ENCODE measurements at places on chromosomes 4 and X.
A peak's percentile ranks its signal among the peaks of the same experiment; 100 is the strongest.

DNA sequence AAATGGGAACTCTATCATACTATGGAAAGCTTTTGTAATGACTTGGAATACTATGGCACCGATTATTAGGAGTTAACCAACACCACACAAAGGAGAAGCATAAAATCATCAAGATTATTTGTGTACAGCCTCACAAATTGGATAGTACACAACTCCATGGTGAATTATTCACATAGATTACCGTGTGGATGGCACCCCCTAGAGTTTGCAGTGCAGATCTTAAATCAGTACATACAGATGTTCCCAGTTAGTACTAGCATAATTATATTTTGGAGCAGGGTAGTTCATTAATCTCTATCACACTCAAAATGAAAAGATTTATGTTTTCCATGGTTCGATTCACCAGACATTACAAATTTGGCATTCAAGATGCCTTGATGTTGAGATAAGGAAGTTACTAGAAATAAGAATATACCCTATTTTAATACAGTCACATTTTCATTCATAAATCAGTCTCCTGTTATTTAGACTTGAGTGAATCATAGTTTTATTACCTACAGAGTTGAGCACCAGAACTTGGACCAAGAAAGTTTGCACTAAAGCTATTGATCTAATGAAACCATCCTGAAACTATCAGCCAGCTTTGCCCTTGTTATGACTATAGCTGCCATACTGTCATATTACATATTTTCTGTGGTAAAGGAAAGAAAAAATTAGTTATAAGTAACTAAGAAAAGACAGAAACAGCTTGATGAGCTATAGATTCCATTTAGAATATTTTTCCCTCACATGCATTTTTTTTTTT, 531.8 kb downstream of the GLUD2 start:
- no peak for DNase-seq

- DNase-seq: no peak
Measured at GRCh38 chr4:48222491-48222890, 47.1 kb downstream of the TEC start.

- no peak for DNase-seq
Measured at GRCh38 chr4:182809417-182810102, 107.6 kb downstream of the DCTD start.

DNA sequence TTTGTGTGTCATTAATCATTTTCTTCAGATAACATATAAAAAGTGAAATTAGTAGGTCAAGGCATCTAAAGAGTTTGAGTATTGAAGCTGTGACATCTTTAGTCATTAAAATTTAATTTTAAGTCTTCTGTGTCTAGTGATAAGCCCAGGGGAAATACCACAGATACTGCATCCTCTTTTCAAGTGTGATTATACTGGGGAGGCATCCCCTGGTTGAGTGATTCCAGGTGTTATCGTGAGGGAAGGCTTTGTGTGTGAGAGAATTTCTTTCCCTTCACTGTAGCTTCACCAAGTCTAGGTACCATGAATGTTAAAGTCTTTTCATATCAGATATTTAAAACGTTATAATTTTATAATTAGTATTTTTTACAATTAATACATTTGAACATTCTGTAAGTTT, 193.4 kb downstream of the FRAS1 start:
- DNase-seq: no peak

DNA sequence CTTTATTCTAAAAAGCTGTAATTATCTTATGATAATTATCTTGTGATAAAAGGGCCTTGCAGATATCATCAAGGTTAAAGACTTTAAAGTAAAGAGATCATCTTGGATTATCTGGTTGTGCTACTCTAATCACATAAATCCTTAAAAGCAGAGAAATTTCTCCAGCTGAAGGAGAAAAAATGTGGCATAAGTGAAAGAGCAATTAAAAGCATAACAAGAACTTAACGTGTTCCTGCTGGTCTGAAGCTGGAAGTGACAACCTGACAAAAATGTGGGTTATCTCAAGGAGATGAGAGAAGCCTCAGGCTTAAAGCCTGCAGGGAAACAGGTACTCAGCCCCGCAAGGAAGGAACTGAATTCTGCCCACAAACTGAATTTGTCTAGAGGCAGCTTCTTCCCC, 449.1 kb upstream of the NDST4 start:
- no peak for DNase-seq

GRCh38 chr4:122577808-122578781, 42.8 kb downstream of the IL21 start:
- peak; percentile 55 for DNase-seq

GRCh38 chr4:76029300-76029699, 6.0 kb upstream of the CXCL10 start:
- no peak for DNase-seq

DNA sequence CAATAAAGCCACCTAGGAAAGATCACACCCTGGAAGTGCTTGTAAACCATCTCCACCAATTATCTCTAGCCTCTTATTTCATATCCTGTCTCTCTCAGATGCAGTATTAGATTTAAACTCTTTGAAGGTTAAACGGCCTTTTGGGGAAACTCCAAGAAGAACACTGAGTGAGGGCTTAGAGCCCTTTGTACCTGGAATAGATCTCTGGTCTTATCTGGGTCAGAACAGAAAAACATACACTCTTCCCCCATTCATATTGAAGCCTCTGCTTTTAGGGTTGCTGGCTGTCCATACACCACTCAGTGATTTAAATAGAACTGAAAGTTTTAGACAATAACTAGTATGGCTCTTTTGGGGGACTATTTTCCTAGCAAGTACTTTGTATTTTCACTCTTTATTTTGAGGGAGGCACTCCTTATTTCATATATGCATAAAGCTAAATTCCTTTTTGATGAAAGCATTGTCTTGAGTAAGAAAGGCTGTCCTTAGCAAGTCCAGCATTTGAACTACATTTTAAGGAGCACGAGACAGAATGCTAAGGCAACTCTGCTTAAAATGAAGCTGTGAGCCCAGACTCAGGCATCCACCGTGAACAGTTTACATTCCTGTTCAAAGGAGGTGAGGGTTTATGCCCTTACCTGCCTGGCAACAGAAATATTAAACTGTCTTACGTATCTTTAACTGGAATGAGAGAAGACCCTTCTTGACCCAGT, 17.4 kb downstream of the YY2 start:
- DNase-seq: no peak

DNA sequence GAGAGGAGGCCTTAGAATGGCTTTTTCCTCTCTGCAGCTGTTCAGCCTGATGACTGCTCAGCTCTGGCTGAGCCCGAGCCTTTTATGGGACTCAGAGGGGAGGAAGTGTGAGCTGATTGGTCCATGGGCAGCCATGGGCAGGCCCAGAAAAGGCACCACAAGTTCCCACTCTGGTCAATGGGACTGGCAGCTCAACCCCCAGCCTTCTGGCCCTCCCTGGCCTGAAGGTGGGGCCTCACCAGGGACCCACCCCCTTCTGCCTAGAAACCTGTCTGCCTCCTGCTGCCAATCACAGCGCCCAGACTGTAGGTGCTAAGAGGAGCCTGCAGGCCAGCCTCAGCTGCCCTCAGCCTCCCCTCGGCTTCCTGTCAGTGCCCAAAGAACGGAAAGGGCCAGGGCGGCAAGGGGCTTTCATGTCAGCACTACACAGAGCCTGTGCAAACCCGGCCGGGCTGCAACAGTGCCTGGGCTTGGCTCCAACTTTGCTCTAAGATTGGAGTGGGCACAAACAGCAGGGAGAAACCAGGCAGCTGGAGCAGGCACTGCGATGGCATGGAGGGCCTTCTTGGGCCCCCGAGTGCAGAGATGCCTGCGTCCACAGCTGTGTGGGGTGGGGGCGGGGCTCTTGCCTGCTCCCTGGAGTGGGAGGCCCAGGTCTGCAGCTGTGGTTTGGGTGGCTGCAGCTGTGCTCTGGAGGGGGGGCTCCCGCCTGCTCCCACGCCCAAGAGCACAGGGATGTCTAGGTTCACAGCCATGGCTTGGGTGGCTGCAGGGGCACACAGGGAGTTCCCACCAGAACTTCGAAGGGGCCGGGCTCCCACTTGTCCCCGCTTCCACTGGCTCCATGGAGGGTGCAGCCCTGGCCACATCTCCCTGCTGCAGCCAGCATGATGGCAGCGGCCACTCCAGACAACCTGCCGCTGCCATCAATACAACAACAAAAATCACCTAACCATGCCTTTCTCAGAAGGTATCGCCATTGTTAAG, 92.6 kb downstream of the NXF2 start:
- DNase-seq: no peak

DNA sequence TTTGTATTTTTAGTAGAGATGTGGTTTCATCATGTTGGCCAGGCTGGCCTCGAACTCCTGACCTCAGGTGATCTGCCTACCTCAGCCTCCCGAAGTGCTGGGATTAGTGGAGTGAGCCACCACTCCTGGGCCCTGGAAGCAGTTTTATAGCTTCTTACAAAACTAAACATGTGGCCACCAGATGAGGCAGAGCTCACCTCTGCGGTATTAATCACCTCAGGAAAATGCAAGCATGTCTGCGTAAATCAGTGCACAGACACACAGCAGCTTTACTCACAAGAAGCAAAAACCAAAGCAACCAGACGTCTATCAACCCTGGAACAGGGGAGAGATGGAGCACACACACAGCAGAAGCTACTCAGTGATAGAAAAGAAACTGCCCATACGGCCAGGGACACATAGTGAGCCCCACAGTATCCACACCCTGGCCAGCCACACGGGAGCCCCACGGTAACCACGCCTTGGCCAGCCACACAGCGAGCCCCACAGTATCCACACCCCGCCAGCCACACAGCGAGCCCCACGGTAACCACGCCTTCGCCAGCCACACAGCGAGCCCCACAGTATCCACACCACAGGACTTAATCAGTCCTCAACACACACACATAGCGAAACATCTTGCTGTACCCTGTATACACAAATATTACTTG, 30.2 kb downstream of the PPP2R3B start:
- DNase-seq: no peak

DNA sequence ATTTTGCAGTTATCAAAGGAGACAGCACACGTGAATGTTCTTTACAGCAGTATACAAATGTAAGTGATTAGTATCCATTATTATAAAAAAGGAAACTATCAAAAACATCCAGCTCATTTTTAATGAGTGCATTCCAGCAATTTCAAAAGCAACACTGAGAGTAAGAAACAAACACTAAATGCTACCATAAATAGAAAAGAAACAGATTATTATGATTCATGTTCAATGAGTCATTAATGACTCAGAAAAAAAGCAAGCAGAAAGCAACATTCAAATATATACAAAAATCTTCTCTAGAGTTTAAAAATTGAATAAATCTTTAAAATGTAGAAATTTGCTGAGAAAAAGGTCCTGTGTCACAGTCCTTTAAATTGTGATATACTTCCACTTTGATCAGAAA, 346.5 kb upstream of the FMR1 start:
- DNase-seq: no peak

- DNase-seq: no peak
Measured at GRCh38 chrX:124860736-124861135, 458.9 kb upstream of the TEX13C start.

DNA sequence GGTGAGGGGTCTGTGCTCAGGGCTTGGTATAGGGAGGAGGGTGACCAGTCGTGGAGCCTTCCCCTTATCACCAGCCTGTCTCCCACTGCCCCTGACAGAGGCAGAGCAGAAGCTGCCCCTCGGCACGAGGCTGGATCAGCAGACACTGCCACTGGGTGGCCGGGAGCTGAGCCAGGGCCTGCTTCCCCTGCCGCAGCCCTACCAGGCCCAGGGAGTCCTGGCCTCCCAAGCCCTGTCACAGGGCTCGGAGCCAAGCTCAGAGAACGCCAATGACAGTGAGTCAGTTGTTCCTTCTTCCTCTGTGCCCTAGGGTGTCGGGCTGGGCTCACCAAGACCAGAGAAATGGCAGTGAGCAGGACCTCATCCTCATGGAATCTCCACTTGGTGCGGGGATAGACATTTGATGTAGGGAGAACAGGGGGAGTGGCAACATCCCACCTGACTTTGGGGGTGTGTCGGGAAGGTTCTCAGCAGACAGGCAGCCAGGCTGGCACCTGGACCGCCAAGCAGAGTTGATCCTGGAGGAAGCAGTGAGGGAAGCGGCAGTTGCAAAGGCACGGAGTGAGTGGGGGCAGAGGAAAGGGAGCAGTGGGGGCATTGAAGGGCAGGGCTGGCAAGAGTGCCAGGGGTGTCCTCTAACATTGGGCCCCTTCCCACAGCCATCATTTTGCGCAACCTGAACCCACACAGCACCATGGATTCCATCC, 14.3 kb upstream of the UBA1 start:
- no peak for DNase-seq

DNA sequence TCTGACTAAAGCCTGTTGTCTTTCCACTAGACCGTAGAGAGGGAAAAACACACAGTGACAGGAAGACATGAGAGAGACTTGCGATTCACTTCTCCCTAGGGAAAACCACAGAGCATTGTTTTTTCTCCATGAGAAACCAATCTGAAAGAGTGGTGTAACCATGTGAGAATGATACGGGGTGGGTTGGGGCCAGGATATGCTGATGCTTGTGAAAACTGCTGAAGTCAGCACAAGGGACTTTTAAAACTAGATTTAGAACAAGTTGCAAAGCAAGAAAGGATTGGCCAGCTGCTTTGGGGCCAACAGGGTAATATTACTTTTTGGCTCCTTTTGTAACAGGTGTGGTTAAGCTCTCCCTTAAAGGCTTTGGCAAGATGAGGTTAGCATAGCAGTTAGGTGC, 66.1 kb downstream of the NHSL2 start:
- no peak for DNase-seq

- DNase-seq: no peak
Measured at GRCh38 chr4:38154252-38154651, 194.1 kb downstream of the PTTG2 start.

- DNase-seq: no peak
Measured at GRCh38 chr4:75542824-75543223, 13.0 kb upstream of the ODAPH start.

GRCh38 chr4:135510582-135510981, 1309.0 kb upstream of the PABPC4L start:
- no peak for DNase-seq

DNA sequence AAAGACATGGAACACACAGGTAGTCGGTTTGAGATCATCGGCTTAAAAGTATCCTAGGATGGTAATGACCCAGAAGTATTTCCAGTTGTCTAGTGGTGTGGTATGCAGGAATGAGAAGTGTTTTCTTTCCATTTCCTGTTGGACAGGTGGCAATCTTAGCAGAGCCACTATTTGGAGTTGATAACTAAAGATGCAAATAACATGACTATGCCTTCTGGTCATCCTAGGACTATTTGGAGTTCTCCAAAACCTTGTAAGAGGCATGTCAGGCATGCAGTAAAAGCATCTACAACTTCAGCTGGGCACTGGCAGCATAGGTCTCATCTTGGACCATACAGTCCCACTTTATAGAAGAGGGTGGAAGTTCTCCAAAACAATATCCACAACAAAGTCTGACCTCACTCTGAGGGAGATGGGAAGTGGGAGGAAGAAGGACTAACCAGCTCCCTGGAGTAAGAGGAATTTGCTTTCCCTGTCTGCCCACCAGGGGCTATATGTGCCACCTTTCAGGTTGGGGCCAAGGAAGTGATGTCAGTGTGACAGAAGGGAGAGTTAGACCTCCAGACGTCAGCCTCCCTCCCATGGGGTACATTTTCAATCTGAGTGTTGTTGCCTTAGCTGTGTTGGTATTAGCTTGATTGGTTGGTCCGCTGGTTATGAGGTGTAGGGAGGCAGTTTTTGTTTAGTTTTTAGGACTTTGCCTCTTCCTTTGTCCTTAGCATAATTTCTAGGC, 101.2 kb upstream of the MYOZ2 start:
- no peak for DNase-seq
